Stimulated activated CD4-positive, alpha-beta T cell treated with anti-CD3 and anti-CD28 coated beads, Interleukin-1b, Interleukin-23, amount 100 ng/mL, for 48 hours (primary cell): ENCODE measurements at places on chromosomes 3 and 15.

GRCh38 chr15:79412429-79412828 lies 19.7 kb upstream of the MINAR1 start:
- DNase-seq, result no peak

DNA sequence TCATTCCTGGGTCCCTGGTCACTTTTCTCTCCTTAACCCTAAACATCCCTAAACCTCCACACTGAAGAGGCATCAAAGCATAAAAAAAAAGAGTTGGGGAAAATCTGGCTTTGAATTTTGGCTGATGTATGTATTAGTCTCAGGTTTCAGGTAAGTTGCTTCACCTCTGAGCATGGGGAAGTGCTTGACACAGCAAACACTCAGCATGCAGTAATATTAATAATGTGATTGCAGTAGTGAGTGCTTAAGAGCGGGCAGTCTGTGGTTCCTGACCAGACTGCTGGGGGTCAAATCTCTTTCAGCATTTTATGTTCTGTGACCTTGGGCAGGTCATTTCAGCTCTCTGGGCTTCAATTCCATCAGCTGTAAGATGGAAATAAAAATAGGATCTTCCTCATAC lies 467.9 kb downstream of the SOX2 start:
- DNase-seq, result no peak

GRCh38 chr3:136939489-136939888 lies 18.3 kb upstream of the IL20RB start:
- no peak for DNase-seq

GRCh38 chr15:66820481-66821176 lies 118.6 kb downstream of the SMAD6 start:
- no peak for DNase-seq

- DNase-seq, result no peak
These were observed 177.9 kb downstream of the PLOD2 start for GRCh38 chr3:145983101-145983500.

DNA sequence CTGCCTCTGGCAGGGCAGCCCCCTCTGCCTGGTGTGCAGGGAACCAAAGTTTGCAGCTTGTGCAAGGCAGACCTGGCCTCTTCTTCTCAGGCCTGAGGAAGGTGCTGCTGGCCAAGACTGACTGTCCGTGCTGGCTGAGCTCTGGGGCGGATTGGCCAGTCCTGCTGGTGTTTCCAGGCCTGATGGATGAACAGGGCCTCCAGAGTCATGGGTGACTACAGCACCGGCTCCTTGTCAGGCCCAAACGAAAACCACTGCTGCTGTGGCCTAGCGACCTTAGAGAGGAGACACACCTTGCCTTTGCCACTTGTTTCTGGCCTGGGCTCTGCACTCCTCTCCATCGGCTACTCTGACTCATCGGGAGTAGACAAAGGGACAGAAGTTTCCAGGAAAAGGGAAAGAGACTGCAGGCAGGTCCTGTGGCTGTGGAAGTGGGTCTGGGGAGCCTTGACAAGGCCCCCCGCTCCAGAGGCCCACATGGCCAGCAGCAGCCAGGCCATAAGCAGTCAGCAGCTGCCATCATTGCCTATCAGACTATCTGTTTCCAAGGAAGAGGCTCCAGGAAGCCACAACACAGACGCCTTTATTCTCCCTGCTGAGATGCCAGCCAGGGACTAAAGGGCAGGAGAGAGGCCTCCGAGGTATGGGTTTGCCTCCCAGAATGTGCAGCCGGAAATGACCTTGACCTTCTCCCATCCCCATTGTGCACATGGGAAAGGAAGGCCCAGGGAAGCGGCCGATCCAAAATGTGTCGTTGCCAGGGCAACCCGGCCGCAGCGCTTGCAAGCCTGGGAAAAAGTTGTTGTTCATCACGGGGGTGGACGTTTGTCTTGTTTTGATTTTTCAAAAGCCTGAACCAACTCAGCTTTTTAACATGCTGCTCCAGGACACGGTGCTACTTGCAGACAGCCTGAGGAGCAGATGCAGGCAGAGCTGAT lies 160.5 kb downstream of the CHSY1 start:
- DNase-seq, result no peak

DNA sequence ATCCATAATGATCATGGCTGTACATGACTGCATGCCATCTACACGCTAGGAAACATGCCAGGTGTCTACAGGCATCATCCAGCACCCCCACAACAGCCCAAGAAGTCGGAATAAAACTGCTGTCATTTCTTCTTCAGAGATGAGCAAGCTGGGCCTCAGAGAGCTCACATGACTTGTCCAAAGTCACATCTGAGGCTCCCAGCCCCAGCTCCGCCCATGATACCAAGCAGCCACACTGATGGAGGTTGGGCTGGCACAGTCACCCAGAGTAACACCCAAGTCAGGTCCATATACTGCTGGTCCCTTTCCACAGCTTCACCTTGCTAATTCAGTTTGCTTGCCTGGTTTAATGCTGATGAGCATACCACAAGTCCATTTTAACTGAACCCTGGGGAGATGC lies 116.6 kb downstream of the SEC22A start:
- DNase-seq, result no peak

GRCh38 chr15:73941871-73942635 lies 15.8 kb downstream of the LOXL1 start:
- no peak for DNase-seq

DNA sequence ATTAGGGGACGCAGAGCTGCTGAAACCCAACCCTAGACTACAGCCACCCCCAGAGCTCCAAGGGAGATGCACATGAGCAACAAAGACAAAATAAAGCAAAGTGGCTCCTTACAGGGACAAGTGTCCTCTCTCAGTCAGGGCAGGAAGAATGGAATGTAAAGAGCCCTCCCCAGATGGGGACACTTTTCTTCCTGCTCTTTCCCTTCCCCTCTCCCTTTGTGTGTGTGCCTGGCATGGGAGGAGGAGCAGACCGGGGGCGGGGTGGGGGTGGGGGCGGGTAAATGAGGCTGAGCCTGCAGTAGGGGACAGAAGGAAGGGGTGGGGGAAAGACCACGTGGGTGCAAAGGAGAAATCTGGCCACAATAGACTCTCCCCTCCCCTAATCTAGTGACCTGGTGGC lies 37.4 kb downstream of the ACAA1 start:
- no peak for DNase-seq

- no peak for DNase-seq
These were observed 181.4 kb downstream of the GREM1 start for GRCh38 chr15:32899126-32899596.

- DNase-seq, result no peak
These were observed 3.8 kb upstream of the USP3 start for GRCh38 chr15:63500265-63501250.

DNA sequence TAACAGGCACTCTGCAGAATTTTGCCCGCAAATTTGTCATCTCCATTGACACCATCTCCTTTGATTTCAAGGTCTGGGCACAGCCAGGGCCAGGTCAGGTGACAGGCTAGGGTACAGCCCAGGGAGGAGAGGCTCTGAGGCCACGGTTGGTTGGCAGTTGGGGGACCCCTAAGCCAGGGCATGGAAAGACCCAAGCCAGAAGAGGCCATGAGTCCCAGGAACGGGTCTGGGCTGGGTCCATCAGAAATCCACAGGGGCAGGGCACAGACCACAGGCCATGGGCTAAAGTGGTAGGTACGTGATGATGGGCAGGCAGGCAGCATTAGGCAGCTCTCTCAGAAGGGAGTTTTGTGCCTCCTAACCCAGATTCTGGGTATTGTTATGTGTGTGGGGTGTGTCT lies 45.8 kb downstream of the SEMA3G start:
- no peak for DNase-seq

GRCh38 chr15:85000937-85001336 lies 19.3 kb downstream of the PDE8A start:
- DNase-seq, result no peak

GRCh38 chr3:42979044-42979972 lies at the start of gene GASK1A:
Gene GASK1A, plus strand, starts transcription at chr3:42979311. Its CDS starts 332 bp downstream, at chr3:42979643.
- peak; percentile 22 for DNase-seq

DNA sequence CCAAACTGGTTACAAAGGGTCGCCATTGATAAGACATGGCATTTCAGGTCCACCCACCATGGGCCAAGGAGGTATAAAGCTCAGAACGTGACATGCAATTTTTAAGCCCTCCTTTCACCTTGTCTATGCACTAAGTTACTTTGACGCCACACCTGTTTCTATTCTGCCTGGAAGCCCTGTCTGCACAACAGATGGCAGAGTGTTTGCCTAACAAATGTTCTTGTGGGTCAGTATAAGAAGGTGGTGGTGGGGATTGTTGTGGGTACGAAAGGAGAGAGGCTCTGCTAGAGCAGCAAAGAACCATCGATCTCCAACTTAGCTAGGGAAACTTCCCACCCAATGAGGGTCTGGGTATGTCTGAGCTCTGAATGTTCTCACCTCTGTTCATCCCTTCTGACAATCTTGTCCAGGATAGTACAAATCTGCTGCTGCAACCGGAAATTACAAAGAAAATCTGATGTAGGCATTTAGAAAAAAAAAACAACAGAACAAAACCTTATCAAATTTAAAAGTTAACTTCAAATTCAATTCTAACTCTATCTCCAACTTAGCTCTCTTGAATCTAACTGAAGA lies 945.0 kb upstream of the CFAP20DC start:
- no peak for DNase-seq

GRCh38 chr3:185076219-185076618 lies 76.6 kb downstream of the C3orf70 start:
- DNase-seq, result no peak

GRCh38 chr3:100525753-100526612 lies 33.6 kb downstream of the TMEM45A start:
- DNase-seq, result no peak

GRCh38 chr3:72288955-72289691 lies 504.2 kb upstream of the PROK2 start:
- no peak for DNase-seq

DNA sequence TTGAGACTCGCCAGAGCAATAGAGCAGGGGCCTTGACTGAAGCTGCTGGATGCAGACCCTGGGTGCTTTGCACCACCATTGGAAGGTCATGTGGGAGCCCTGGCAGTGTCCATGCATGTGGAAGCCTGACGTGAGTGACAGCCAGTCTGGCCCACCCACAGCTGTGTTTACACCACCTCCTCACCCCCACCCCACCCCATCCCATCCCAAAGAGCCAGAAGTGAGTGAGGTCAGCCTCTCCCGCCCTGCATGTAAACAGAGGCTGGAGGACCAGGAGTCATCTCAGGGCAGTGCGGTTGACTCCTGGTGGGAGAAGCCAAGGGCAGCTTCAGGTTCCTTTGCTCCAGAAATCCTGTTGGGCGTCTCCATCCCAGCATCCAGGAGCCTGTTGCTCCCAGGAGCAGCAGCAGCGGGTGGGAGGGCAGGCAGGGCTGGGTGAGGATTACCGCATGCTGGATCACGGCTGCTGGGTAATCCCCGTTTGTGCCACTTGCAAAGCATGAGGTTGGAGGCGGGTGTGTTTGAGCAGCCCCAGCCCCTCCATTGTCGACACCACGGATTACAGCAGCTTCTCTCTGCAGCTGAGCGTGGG lies 44.6 kb downstream of the CORO2B start:
- DNase-seq, result no peak

GRCh38 chr3:64539451-64540196 lies 148.2 kb downstream of the ADAMTS9 start:
- no peak for DNase-seq

DNA sequence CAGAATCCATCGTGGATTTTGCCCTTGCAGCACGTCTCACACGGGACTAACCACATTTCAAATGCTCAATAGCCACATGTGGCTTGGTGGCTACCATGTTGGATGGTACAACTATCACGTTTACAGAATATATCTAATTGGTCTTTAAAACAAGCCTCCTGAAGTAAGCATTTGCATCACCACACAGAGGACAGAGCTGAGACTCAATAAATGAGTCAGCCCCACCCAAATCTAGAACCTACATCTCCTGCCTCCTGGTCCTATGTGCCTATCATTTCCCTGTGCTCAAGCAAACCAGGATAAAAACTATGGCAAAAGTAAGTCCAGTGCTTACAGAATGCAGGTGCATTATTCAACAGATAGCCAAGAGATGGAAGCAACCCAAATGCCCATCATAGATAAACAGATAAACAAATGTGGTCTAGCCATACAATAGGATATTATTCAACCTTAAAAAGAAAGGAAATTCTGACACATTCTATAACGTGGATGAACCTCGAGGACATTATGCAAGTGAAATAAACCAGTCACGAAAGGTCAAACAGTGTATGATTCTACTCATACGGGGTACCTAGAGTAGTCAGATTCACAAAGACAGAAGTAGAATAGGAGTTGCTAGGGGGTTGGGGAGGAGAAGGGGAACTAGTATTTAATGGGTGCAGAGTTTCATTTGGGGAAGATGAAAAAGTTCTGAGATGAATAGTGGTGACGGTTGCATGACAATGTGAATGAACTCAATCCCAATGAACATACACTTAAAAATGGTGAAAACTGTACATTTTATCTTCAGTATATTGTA lies 43.9 kb downstream of the SRGAP3 start:
- no peak for DNase-seq

DNA sequence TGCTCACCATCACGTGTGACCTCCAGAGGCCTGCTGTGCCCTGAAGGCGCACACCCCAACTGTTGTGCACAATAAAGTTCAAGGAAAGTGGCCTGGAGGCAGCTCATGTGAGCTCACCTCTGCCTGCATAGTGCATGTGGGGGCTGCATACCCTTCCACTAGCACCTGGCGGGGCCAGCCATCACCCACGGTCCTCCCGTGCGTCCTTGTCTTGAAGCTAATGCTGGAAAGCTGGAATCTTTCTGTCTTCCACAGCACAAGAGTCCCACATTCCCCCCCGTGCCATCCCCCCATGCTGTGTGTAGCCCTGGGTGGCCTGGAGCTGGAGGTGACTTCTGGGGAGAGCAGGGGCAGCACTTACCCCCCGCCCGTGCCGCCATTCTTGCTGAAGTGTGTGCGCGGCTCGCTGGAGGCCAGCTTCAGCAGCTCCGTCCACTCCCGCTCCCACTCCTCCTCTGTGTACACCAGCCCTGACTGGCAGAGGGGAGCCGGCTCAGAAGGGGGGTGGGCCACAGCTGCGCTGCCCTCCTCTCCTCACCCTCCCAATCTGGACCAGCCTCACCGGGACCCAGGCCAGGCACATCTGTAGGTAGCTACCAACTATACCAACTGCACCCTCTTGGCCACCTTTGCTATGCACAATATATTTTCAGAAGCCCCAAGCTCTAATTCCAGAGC lies 199.5 kb downstream of the KLF13 start:
- no peak for DNase-seq

DNA sequence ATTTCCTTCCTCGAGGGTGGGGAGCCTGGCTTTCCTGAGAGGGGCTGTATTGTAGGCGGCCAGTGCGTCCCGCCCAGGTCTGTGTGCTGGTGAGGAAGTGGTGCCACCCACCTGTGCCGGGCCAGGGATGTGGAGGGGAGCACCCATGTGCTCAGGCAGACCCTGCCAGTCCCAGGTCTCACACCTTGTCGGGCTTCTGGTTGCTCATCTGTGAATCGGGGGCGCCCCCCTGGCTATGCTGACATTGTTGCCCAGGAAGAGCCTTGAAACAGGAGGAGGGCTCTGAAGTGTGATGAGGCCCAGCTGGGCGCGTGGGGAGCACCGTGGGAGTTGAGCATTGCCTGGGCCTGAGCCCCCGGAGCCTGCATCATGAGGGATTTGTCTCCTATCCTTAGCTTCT lies 4.8 kb downstream of the FBLN2 start:
- DNase-seq, result no peak

- DNase-seq, result no peak
These were observed 124.1 kb upstream of the HES1 start for GRCh38 chr3:194011807-194012206.

- no peak for DNase-seq
These were observed 92.2 kb downstream of the TBC1D2B start for GRCh38 chr15:77985031-77985930.
